Kidney (tissue), 22 donors: ENCODE measurements at places on chromosomes 16 and 17. TPM values are rescaled to one million over a fixed set of nuclear protein-coding genes. Genes with fewer than 3 reads are reported as not detected.

Gene LHX1
- 18.4 TPM for total RNA-seq

Gene TBC1D3H
- not detected for total RNA-seq

Gene TAOK1
- total RNA-seq = 74.9 TPM

Gene PPP1R9B
- total RNA-seq = 64.4 TPM

Gene PLEKHM1
- total RNA-seq = 46.6 TPM

Gene AXIN2
- total RNA-seq = 14.0 TPM

Gene SLC26A11
- 24.5 TPM for total RNA-seq

Gene MMP2
- total RNA-seq = 101 TPM

Gene TMC5
- 6.6 TPM for total RNA-seq

Gene TPSD1
- total RNA-seq = 7.9 TPM

Gene AIPL1
- total RNA-seq = not detected

Gene SSTR5
- total RNA-seq = 6.7 TPM

Gene TBC1D28
- not detected for total RNA-seq

Gene TRIM47
- 118 TPM for total RNA-seq

DNA sequence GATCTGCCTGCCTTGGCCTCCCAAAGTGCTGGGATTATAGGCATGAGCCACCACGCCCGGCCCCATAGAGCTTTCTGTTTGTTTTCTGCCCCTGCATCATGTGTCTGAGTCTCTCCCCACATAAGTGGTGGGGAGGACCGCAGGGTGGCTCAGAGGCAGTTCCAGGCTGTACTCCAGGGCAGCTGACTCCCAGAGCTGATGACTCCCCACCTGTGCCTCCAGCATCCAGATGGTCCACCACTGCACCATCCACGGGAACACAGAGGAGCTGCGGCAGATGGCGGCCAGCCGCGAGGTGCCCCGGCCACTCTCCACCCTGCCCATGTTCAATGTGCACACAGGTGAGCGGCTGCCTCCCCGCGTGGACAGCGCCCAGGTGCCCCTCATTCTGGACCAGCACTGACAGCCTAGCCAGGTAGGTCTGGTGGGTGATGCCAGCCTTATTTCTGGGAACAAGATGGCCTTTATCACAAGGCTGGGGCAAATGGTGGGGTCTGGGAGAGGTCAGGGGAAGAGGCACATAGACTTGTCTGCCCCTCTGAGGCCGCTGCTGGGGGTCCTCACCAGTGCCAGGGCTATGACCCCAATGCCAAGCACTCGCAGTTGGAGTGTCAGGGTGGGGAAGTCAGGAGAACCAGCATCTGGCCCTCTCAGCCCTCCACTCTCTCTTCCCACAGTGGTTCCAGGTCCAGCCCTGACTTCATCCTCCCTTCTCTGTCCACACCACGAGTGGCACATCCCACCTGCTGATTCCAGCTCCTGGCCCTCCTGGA lies 9.4 kb downstream of the SGCA start:
- no peak for DNase-seq

- no peak for DNase-seq
Observed at GRCh38 chr16:14635395-14636165, 2.8 kb downstream of the BFAR start.

DNA sequence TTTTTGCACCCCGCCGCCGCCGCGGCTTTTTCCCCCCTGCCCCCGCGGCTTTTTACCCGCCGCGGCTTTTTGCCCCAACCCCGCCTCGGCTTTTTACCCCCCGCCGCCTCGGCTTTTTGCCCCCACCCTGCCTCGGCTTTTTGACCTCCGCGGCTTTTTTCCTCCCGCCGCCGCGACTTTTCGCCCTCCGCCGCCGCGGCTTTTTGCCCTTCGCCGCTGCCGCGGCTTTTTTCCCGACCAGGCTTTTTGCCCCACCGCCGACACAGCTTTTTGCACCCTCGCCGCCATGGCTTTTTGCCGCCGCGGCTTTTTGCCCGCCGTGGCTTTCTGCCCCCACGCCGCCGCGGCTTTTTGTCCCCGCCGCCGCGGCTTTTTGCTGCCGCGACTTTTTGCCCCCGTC lies 137.0 kb upstream of the TP53TG3D start:
- DNase-seq = peak; percentile 4

- DNase-seq = no peak
Observed at GRCh38 chr17:65801513-65801912, 240.1 kb upstream of the AXIN2 start.

DNA sequence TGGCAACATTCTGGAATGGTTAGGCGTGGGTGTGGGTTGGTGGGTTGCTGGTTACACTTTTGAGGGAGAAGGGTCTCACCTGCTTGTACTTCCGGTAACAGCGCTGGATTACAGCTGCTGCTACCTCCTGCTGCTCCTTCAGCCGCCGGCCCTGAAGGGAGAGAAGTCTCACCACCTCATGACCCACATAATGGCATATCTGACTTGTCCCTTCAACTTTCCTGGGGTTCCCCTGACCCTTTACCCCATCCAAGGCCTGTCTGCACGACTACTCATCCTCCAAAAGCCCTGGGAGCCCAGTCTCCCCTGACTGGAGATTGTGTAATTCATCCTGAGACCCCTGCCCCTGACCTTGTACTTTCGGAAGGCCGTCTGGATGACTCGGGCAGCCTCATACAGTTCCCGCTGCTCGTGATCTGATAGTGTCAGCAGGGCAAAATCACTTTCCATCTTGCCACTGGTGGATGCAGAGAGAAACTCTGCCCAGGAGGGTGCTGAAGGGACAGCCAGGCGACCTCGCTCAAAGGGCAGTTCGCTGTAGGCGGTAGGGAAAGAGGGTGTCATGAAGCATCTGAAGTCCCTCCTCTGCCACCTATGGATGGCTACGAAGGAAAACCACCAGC lies 2.0 kb upstream of the SPAG7 start:
- DNase-seq = peak; percentile 54

GRCh38 chr16:9248162-9248561 lies 156.7 kb downstream of the HAPSTR1 start:
- no peak for DNase-seq

- no peak for DNase-seq
Observed at GRCh38 chr17:73609758-73610157, 34.5 kb downstream of the SDK2 start.

GRCh38 chr17:78822552-78822951 lies 18.1 kb downstream of the USP36 start:
- no peak for DNase-seq

GRCh38 chr17:17691468-17692263 lies 10.4 kb downstream of the RAI1 start:
- peak; percentile 56 for DNase-seq

- peak; percentile 59 for DNase-seq
Observed at GRCh38 chr16:47886631-47887415, 269.0 kb downstream of the ABCC12 start.

DNA sequence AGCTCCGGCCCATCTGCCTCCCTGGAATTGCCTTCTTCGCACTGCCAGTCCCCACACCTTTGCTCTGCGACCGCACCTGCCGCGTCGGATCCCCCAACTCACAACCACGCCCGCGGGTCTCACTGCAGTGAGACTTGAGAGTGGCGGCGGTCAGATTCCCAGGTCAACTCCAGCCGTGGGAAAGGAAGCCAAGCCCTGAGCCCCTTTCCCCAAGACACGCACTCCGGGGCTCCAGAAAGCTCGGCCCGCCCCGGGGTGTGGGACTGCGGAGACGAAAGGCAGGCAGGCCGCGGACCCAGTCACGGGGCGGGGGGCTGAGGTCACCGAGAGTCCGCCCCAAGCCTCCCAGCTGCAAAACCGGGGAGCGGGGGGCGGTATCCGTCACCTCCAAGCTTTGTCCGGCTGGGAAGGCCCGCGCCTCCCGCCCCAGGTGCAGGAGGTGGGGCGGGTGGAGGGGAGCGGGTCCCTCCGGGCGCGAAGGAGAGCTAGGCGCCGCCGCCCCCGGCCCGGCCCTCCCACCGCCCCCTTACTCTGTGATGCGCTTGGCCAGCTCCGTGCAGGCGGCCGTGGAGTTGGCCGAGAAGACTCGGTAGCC lies 615 bp downstream of the PRPSAP1 start:
- no peak for DNase-seq

- no peak for DNase-seq
Observed at GRCh38 chr16:79970551-79971236, 370.2 kb upstream of the MAF start.

DNA sequence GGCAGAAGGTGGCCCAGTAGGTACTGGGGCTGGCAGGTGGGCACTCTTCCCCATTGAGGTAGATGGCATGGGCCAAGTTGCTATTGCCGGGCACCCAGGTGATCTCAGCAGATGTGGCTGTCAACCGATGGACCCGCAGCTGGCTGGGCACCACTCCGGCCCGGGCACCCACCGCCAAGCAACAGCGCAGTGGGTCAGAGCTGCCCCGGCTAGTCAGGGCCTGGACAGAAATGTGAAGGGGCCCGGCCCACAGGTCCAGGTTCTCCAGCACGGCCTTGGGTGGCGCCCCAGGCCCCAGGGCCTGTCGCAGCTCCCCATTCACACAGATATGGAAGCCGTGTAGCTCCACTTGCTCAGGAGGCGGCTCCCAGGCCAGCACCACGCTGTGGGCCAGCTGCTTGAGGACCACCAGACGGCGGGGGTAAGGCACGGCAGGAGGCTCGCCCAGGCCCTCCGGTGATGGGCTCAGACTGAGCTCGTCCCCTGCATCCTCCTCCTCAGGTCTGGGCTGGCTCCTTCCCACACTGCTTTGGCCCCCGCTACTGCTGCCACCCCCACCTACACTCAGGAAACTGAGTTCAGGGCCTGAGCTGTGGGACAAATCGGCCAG lies 16.5 kb downstream of the TSPOAP1 start:
- no peak for DNase-seq

GRCh38 chr16:58399718-58400633 lies 7.7 kb downstream of the GINS3 start:
- no peak for DNase-seq

- no peak for DNase-seq
Observed at GRCh38 chr17:55090079-55090492, 121.5 kb downstream of the STXBP4 start.

GRCh38 chr17:5819921-5820685 lies 235.8 kb upstream of the NLRP1 start:
- no peak for DNase-seq

GRCh38 chr17:44374306-44375195 lies 10.9 kb upstream of the FAM171A2 start:
- peak; percentile 62 for DNase-seq

DNA sequence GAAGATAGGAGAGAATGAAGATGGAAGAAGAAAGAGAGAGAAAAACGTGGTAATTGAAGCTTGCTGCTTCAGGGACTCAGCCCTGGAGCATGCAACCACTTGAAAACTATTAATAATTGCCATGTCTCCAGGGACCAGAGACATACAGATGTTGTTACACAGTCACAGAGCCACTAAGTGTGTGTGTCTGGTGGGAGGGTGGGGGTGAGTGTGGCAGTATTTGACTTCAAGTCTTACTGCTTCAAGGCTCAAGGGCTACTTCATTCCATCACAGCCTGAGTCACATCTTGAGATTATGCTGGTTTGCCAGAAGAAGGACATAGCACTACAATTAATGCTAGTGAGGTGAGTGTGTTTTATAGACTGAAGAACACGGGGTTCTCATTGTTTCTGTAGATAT lies 202.2 kb downstream of the CDH8 start:
- DNase-seq = no peak

DNA sequence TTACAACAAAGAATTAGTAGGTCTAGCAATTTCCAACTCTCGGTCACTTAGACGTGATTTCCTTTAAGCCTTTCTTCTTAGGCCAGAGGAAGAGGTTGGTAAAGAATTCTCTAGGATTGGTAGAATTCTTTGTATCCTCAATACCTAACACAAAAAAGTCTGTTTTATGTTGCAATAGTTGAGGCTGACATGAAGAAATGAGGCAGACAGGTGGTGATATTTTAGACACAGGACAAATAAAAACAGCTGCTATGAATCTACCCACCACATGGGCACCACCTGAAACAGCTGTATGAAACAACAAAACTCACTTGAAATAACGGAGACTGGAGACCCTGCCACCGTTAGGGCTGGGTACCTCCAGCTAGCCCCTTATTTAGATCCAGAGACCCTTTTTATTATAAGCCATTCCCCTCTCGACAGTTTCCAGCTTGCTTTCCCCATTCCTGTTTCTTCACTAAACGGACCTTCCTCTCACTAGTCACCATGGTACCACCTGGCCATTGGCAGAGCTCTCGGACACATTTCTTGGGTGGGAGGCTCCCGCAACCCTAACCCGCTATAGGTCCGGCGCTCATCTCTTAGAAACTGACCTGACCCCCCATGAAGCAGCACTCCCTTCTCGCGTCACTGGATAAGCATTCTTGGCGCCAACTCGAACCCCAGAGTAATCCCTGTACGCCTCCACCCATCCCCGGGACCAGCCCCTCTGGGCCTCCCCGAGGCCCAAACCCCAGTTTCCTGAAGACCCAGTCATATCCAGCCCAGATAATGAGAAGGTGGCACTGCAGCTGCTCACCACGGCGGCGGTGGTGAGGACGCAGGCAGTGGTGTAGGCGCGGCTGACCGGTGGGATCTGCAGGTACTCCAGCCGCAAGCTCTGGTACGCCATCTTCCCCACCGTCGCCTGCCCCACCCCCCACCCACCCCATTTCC lies at the start of gene DERL2:
TSS of gene DERL2 (minus strand) at position 909 of the 936 bp plus-strand sequence. CDS start at position 892, 17 bp downstream.
- no peak for DNase-seq

DNA sequence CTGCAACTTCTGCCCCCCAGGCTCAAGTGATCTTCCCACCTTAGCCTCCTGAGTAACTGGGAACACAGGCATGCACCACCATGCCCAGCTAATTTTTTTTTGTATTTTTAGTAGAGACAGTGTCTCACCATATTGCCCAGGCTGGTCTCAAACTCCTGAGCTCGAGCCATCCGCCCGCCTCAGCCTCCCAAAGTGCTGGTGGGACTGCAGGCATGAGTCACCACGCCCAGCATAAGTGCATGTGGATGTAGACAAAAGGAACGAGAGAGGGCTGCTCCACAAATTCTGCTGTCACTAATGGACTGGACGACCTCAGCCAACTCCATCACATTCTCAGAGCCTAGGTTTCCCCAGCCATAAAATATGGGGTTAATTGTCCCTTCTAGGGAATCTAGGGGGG lies 7.7 kb upstream of the SP2 start:
- DNase-seq = no peak

DNA sequence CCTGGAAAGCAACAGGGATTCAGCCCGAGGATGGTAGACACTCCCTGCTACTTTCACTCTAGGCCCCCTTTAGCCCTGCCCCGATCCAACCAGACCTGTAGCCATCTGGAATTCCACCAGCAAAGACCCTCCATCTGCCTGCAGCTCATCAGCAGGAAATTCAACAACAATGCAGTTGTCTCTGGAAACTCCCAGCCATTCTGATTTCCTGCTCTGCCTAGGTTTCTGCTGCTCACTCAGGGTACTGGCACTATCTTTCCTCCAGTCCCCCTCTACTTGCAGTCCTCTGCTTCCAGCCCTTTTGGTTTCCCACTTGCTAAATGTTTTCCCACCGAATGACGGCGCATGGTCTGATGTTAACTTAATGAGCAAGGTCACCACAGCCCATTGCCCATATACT lies 2.7 kb upstream of the SP6 start:
- no peak for DNase-seq

GRCh38 chr17:13346081-13346533 lies 255.6 kb downstream of the HS3ST3A1 start:
- no peak for DNase-seq
